ENCODE measurements at places on chromosomes 3 and 15. TPM values are rescaled to one million over a fixed set of nuclear protein-coding genes. Genes with fewer than 3 reads are reported as not detected.

Gene SLC7A14
- not detected for total RNA-seq

Gene BDH1
- total RNA-seq: 17.8 TPM

Gene ZNF620
- total RNA-seq: 0.39 TPM

Gene IL12A
- total RNA-seq: 0.42 TPM

Gene CCDC13
- 0.19 TPM for total RNA-seq

Gene ASB14
- total RNA-seq: not detected

Gene SLMAP
- total RNA-seq: 44.8 TPM

Gene PRTG
- total RNA-seq: not detected

Gene FBN1
- total RNA-seq: 2.0 TPM

Gene ACKR4
- total RNA-seq: 0.19 TPM

Gene CDHR4
- not detected for total RNA-seq

Gene ITIH4
- 1.7 TPM for total RNA-seq

Gene DUOXA2
- total RNA-seq: not detected

Gene CNTN6
- total RNA-seq: not detected

Gene ADCY5
- 0.08 TPM for total RNA-seq

Gene CMC1
- 25.9 TPM for total RNA-seq

Gene MGLL
- 42.6 TPM for total RNA-seq

Gene NXPE3
- 11.3 TPM for total RNA-seq

Gene NR2F2
- 2.3 TPM for total RNA-seq

Gene RARRES1
- not detected for total RNA-seq
